Effector memory CD4-positive, alpha-beta T cell (primary cell): ENCODE measurements at places on chromosomes 5 and 9.

- H3K36me3 ChIP-seq: no peaks in the 10 kb centered on the region
- DNase-seq: no peak
- no peaks in the 10 kb centered on the region for H3K4me1 ChIP-seq
- H3K4me3 ChIP-seq: no peak overlapping the region
These were observed 126.1 kb upstream of the PAPPA start for GRCh38 chr9:116027511-116027910.

DNA sequence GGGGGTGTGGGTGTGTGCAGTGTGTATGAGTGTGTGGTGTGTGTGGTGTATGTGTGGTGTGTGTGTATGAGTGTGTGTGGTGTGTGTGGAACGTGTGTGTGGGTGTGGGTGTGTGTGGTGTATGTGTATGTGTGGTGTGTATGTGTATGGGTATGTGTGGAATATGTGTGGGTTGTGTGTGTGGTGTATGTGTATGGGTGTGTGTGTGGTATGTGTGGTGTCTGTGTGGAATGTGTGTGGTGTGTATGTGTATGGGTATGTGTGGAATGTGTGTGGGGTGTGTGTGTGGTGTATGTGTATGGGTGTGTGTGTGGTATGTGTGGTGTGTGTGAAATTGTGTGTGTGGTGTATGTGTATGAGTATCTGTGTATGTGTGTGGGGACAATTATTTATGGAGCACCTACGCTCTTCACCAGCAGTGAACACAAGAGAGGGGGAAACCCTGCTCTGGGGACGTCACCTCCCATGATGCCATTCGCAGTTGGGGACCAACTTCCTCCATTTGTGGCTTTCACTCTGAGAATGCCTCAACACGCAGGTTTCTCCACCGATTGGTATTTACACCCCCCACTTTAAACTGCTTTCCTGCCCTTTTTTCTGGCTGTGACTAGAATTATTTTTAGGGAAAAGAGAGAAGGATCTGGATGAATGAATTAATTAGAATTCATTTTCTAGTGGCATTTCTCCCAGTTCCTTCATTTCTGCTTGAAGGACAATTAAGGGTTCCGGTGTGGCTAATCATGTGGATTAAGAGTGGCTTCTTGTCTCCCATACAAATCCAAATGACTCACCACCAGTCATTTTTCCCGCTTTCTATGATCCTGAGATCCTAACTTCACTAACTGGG is 238.1 kb downstream of the ROR2 start:
- peak; percentile 9 for DNase-seq
- H3K27me3 ChIP-seq: peaks cover 4% of the 10 kb centered on the region
- no peaks in the 10 kb centered on the region for H3K36me3 ChIP-seq
- no peaks in the 10 kb centered on the region for H3K4me1 ChIP-seq
- H3K4me3 ChIP-seq: no peak overlapping the region
- H3K27ac ChIP-seq: no peak overlapping the region

DNA sequence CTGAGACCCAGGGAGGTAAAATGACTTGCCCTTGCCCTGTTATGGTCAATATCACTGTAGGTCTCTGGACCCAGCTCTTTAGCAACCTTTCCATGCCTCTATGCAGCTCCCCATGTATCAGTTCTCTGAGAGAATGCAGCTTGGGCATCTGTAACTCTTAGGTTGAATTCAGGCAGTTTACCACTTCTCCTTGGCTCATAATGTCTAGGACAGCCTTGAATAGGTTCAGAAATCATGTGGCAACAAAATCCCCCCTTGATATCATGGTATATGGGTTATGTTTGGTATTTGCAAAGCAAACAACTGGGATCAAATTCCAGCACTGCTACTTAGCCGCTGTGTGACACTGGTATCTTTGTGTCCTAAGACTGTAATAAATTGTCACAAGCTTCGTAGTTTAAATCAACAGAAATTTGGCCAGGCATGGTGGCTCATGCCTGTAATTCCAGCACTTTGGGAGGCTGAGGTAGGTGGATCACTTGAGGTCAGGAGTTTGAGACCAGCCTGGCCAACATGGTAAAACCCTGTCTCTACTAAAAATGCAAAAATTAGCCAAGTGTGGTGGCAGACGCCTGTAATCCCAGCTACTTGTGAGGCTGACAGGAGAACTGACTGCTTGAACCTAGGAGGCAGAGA is 10.7 kb upstream of the SUB1 start:
- no peaks in the 10 kb centered on the region for H3K36me3 ChIP-seq
- H3K27me3 ChIP-seq: no peaks in the 10 kb centered on the region
- no peak overlapping the region for H3K4me3 ChIP-seq
- no peak overlapping the region for H3K27ac ChIP-seq
- H3K4me1 ChIP-seq: no peaks in the 10 kb centered on the region
- no peak for DNase-seq

GRCh38 chr5:148957591-148958202 is 105.2 kb downstream of the SH3TC2 start:
- H3K4me1 ChIP-seq: no peaks in the 10 kb centered on the region
- H3K4me3 ChIP-seq: no peak overlapping the region
- no peaks in the 10 kb centered on the region for H3K36me3 ChIP-seq
- no peaks in the 10 kb centered on the region for H3K27me3 ChIP-seq

DNA sequence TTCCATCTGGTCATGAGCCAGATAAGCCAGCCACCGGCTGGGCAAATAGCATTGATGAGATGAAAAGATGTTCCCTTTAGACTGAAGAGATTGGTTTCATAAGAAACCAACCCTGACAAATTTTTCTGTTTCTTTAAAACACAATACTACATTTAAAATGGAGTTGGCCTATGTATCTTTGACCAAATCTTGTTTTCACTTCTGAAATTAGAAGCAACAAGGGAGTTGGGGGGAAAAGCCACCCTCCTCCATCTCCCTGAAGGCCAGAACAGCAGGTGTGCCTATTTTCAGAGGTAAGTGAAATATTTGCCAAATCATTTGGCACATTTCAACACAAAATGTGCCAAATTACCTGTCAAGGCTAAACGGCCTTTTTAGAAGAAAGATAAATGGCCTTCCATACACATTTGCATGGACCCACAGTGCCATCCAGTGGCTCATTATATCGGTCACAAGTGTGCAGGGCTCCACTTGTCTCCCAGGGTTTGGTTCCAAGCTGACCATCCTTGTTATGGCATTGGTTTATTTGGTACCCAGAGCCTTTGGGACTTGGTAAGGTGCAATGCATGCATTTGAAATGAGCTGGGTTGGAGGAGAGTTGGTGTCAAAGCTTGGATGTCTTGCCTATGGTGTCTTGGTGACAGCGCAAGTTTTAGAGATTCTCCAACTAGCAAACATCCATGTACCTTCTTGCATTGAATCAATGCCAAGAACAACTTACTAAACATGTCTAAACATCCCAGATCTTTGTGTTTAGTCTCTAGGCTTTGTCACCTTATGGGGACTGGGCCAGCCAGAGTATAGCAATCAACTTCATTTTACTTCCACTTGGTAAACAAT is 372.0 kb upstream of the KIF2A start:
- no peaks in the 10 kb centered on the region for H3K36me3 ChIP-seq
- no peak for DNase-seq
- no peak overlapping the region for H3K4me3 ChIP-seq

- peak; percentile 42 for DNase-seq
- no peaks in the 10 kb centered on the region for H3K27me3 ChIP-seq
- peak overlapping the region; percentile 98 for H3K27ac ChIP-seq
- peaks cover 40% of the 10 kb centered on the region for H3K4me1 ChIP-seq
- peaks cover 16% of the 10 kb centered on the region for H3K36me3 ChIP-seq
These were observed 1.2 kb upstream of the SQSTM1 start for GRCh38 chr5:179819296-179820126.
